ENCODE measurements at places on chromosomes 12 and 14. TPM values are rescaled to one million over a fixed set of nuclear protein-coding genes. Genes with fewer than 3 reads are reported as not detected.

DNA sequence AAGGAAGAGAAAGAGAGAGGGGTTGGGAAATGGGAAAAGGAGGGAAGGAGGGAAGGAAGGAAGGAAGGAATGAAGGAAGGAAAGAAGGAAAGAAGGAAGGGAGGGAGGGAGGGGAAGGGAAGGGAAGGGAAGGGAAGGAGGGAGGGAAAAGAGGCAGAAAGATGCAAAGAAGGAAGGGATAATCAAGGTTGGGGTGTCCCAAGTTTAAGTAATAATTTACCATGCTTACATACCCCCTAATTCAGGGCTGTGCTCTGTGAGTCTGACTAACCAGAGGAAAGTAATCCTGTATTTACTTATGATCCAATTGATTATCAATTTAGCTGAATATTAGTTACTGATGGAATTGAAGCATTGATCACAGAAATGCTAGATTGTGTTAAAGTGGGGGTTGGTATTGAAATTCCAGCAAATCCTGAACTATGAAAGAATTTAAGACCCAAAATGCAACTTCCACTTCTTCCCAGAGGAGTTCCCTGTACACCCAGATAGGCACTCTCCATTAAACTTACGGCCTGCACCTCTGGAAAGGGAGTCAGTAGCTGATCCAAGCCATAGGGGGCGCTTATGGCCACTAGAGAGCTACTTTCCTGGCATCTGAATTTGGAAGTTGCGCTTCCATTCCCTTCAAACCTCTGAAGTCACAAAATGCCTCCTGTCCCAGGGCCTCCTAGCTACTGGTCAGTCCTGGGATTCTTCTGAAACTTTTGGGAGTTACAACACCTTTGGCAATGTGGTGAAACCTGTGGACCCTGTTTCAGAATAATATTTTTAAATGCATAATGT is 162.7 kb upstream of the PWP1 start:
- no peak overlapping the region for H3K4me3 ChIP-seq
- H3K27me3 ChIP-seq: no peaks in the 10 kb centered on the region
- H3K4me1 ChIP-seq: no peaks in the 10 kb centered on the region
- DNase-seq: no peak
- H3K27ac ChIP-seq: no peak overlapping the region

DNA sequence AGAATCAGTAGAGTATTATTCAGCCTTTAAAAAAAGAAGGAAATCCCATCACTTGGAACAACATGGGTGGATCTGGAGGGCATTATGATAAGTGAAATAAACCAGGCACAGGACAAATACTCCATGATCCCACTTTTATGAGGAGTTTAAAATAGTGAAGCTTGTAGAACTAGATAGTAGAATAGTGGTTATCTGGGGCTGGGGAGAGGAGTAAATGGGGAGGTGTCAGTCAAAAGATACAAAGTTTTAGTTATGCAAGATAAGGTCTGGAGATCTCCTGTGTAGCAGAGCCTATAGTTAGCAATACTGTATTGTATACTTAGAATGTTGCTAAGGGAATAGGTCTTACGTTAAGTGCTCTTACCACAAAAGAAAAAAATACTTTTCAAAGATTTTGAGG is 64.9 kb downstream of the RIC8B start:
- DNase-seq: no peak
- no peak overlapping the region for H3K27ac ChIP-seq
- no peaks in the 10 kb centered on the region for H3K4me1 ChIP-seq
- no peak overlapping the region for H3K4me3 ChIP-seq
- H3K27me3 ChIP-seq: no peaks in the 10 kb centered on the region

GRCh38 chr12:56188131-56188777 is 1.0 kb downstream of the SMARCC2 start:
- peaks cover 54% of the 10 kb centered on the region for H3K4me1 ChIP-seq
- peaks cover 38% of the 10 kb centered on the region for H3K36me3 ChIP-seq
- DNase-seq: no peak
- H3K27me3 ChIP-seq: no peaks in the 10 kb centered on the region
- H3K4me3 ChIP-seq: peak overlapping the region; percentile 87
- H3K27ac ChIP-seq: peak overlapping the region; percentile 85

DNA sequence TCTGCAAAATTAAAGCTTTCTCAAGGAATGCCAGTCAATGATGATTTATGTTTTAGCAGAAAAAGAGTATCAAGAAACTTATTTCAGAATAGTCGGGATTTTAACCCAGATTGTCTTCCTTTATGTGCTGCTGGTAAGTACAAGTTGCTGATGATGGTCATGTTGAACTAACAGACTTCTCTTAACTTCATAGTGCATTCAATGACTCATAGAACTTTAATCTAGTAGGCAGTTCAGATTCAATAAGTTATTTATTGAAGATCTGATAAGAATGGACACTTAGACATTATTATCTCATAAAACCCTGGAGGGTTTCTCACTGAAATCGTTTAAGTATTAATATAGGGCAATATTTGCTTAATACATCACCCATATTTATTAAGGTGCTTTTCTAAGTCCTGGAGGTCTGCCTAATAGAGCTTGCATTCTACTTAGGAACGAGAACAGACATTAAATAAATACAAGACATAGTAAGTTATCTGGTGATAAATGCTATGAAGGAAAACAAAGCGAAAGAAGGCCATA is 33.8 kb downstream of the TOGARAM1 start:
- H3K4me3 ChIP-seq: no peak overlapping the region
- no peak for DNase-seq
- no peak overlapping the region for H3K27ac ChIP-seq
- no peaks in the 10 kb centered on the region for H3K4me1 ChIP-seq

DNA sequence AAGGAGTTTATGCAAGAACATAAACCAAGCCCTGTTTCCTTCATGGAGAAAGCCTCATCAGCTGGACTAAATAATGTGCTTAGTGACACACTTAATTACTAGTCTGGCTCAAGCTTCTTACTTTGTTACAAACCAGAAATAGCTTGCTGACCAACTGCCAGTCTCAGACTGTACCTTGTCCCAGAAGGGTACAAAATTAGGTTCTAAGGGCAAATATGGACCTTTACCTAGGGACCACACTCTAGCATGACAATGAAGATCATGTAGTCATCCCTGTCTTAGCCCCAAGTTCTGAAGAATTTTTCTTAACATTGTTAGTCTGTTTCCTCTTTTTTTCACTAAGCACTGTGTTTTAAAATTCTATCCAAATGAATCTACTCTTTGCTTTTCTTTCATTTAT is 2.2 kb downstream of the AMN1 start:
- no peak for DNase-seq
- H3K27me3 ChIP-seq: no peaks in the 10 kb centered on the region
- peaks cover 62% of the 10 kb centered on the region for H3K4me1 ChIP-seq
- peak overlapping the region; percentile 10 for H3K27ac ChIP-seq
- H3K4me3 ChIP-seq: no peak overlapping the region

- no peaks in the 10 kb centered on the region for H3K4me1 ChIP-seq
- no peak for DNase-seq
- H3K4me3 ChIP-seq: no peak overlapping the region
- H3K36me3 ChIP-seq: no peaks in the 10 kb centered on the region
Measured at GRCh38 chr12:108370415-108370814, 31.3 kb upstream of the CMKLR1 start.

GRCh38 chr12:54066408-54066807 is 12.8 kb downstream of the HOXC4 start:
- DNase-seq: no peak
- no peak overlapping the region for H3K4me3 ChIP-seq

- DNase-seq: no peak
- H3K36me3 ChIP-seq: peaks cover 96% of the 10 kb centered on the region
- H3K4me3 ChIP-seq: no peak overlapping the region
- no peaks in the 10 kb centered on the region for H3K27me3 ChIP-seq
- peaks cover 16% of the 10 kb centered on the region for H3K4me1 ChIP-seq
- no peak overlapping the region for H3K27ac ChIP-seq
Measured at GRCh38 chr12:120719072-120719471, 6.6 kb upstream of the ACADS start.

- no peak for DNase-seq
- H3K27me3 ChIP-seq: no peaks in the 10 kb centered on the region
- H3K4me3 ChIP-seq: no peak overlapping the region
- no peaks in the 10 kb centered on the region for H3K36me3 ChIP-seq
- H3K27ac ChIP-seq: no peak overlapping the region
Measured at GRCh38 chr12:112837629-112838197, 46.2 kb downstream of the RPH3A start.

DNA sequence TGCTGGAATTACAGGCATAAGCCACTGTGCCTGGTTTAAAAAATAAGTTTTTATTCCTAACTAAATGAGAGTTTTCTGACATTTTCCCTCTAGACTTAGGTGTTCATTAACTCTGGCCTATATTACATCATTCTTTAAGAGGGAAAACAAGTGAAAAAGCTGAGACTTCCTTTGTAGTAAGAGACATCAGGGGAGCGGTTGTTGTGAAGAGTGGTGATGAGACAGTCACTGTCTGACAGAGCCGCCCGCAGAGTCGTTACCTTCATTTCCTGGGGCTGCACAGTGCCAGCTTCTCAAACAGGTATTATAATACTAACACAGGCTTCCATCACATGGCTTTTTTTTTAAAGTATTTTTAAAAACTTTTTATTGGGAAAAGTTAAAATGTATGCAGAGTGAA is 19.7 kb upstream of the TDRD9 start:
- DNase-seq: peak; percentile 54
- H3K27me3 ChIP-seq: no peaks in the 10 kb centered on the region
- no peak overlapping the region for H3K27ac ChIP-seq
- H3K36me3 ChIP-seq: peaks cover 42% of the 10 kb centered on the region
- H3K4me3 ChIP-seq: no peak overlapping the region

DNA sequence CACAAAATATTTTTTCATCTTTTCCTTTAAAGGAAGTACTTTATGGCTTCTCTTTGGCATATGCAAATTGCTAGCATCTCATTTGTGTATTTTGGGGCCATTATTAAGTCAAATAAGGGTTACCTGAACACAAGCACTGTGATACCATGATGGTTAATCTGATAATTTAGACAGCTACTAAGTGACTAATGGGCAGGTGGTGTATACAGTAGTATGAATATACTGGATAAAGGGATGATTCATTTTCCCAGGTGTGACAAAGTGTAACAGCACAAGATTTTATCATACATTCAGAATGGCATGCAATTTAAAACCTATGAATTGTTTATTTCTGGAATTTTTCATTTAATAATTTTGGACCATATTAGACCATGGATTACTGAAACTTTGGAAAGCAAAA is 27.2 kb upstream of the ANO4 start:
- no peaks in the 10 kb centered on the region for H3K36me3 ChIP-seq
- H3K4me3 ChIP-seq: no peak overlapping the region
- H3K27ac ChIP-seq: no peak overlapping the region
- H3K27me3 ChIP-seq: no peaks in the 10 kb centered on the region
- H3K4me1 ChIP-seq: no peaks in the 10 kb centered on the region

- H3K4me3 ChIP-seq: no peak overlapping the region
Measured at GRCh38 chr12:57270966-57271470, 20.0 kb upstream of the STAC3 start.

- peak; percentile 38 for DNase-seq
- peak overlapping the region; percentile 92 for H3K27ac ChIP-seq
- peak overlapping the region; percentile 82 for H3K4me3 ChIP-seq
- H3K4me1 ChIP-seq: peaks cover 59% of the 10 kb centered on the region
- H3K27me3 ChIP-seq: no peaks in the 10 kb centered on the region
Measured at GRCh38 chr12:95218150-95219133, 835 bp downstream of the VEZT start.

GRCh38 chr14:93073358-93073707 is 42.4 kb downstream of the ITPK1 start:
- peak overlapping the region; percentile 39 for H3K27ac ChIP-seq
- H3K4me1 ChIP-seq: peaks cover 82% of the 10 kb centered on the region
- no peak overlapping the region for H3K4me3 ChIP-seq
- H3K36me3 ChIP-seq: no peaks in the 10 kb centered on the region

GRCh38 chr14:96594961-96595360 is 92.8 kb downstream of the PAPOLA start:
- peaks cover 18% of the 10 kb centered on the region for H3K4me1 ChIP-seq
- H3K27me3 ChIP-seq: no peaks in the 10 kb centered on the region
- H3K4me3 ChIP-seq: no peak overlapping the region
- DNase-seq: peak; percentile 41

- no peak overlapping the region for H3K4me3 ChIP-seq
- DNase-seq: no peak
- no peaks in the 10 kb centered on the region for H3K27me3 ChIP-seq
- no peaks in the 10 kb centered on the region for H3K36me3 ChIP-seq
- no peaks in the 10 kb centered on the region for H3K4me1 ChIP-seq
Measured at GRCh38 chr14:33720284-33720787, 230.5 kb downstream of the EGLN3 start.

GRCh38 chr14:22471545-22472121 is 117.4 kb downstream of the DAD1 start:
- H3K27ac ChIP-seq: no peak overlapping the region
- H3K4me3 ChIP-seq: no peak overlapping the region
- DNase-seq: peak; percentile 79
- H3K36me3 ChIP-seq: no peaks in the 10 kb centered on the region
- no peaks in the 10 kb centered on the region for H3K27me3 ChIP-seq

- no peak overlapping the region for H3K4me3 ChIP-seq
- no peak for DNase-seq
- no peaks in the 10 kb centered on the region for H3K27me3 ChIP-seq
Measured at GRCh38 chr12:83323866-83324265, 637.2 kb downstream of the TMTC2 start.

The PLEKHD1 gene
- total RNA-seq: not detected

The MAP3K9 gene
- total RNA-seq: 4.6 TPM

The SLCO1B1 gene
- total RNA-seq: not detected

The ABCD2 gene
- 3.4 TPM for total RNA-seq

The KCNK10 gene
- total RNA-seq: 0.13 TPM

The CPM gene
- total RNA-seq: 189 TPM

Measured in spleen (tissue), 13 donors.